ENCODE measurements at places on chromosomes 7 and 10.
A peak's percentile ranks its signal among the peaks of the same experiment; 100 is the strongest.

DNA sequence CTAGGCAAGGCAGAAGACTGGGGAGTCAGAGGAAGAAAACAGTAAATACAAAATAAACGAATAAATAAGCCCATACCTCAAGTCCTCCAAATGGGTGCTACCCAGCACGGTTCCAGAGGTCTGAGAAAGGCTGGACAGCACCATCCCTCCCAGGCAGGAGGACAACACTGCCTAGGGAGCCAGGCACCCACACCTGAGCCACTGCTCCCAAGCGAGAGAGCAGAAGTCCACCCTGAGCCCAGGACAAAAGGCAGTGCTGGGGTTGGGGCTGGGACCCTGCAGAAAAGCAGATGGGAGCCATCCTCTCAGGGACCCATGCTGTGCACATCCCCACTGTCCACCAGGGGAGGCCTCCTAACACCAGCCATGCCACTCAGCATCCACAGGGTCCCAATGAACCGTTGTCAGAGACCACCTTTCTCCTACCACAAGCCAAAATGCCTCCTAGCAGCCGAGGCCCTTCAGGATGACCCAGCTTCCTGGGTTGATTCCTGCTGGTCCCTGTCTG, 16.2 kb downstream of the GFRA1 start:
- DNase-seq, result no peak

DNA sequence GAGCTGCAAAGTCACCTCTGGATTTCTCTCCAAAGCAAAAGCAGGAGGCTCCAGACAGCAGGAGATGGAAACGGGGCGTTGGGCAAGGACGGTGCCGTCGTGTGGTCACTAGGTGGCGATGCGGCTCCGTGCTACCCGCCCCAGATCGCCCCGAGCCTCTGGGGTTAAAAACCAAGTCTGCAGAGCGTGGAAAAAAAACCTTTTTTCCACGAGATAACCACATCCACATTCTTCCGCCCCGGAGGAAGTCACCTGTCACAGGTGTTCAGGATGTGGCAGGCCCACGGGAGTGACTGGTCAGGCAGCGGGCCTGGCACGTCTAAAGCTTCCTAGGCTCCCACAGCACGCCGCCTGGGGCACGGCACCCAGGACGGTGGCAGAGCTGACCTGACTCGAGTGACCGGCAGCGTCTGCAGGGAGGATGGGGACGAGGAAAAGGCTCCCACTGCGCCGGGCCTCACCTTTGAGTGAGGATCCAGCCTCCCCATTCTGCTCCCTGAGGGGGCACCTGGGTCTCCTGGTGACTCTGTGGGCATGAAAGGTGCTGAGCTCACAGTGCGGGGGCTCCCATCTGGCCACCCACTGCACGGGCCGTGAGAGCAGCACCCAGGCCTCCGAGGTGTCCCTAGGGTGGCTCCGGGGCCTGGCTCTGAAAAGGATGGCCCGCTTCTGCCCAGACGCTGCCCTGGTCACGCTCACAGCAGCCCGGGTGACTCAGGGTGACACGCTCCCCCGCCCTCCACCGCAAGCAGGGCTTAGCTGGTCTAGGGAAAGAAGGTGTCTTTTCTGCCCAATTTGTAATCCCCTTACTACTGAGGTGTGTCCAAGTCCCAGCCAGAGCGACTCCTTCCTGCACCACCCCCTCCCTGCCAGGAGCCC, 71.3 kb upstream of the TNRC18 start:
- DNase-seq, result peak; percentile 78

- DNase-seq, result no peak
These were observed 7.8 kb upstream of the PARP12 start for GRCh38 chr7:140070546-140070945.

DNA sequence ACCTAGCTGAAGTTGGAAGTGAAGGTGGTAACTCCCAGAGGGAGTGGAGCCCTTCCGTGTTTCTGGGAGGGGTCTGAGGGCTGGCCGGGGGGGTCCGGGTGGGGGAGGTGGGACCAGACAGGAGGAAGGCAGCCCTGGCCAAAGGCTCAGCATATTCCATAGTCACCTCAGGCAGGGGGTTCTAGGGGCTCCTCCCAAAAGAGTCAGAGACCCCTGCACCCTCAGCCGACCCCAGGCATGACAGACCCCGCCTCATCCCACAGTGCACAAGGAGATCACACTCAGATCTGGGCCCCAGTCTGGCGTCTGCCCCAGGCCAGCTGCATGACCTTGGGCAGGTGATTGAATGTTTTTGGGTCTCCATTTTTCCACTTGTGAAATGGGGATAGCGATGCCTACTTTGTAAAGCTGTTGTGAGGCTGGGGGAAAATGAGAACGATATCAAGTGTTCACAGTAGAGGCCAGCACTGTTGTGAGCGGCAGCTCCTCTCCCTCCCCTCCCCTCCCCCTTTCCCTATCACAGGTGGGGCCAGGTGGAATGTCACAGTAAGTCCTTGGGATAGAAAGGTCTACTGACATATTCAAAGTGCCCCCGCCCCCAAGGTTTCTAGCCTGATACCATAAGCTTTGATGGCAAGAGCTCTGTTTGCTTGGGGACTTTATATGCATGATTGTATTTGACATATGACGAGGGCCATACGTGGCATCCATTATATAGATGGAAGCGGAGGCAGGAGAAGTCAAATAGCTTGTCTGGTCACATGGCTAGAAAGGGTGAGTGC, 33.3 kb downstream of the DNAJB12 start:
- DNase-seq, result peak; percentile 40

- peak; percentile 65 for DNase-seq
These were observed 243.1 kb upstream of the AOAH start for GRCh38 chr7:36967387-36967786.

DNA sequence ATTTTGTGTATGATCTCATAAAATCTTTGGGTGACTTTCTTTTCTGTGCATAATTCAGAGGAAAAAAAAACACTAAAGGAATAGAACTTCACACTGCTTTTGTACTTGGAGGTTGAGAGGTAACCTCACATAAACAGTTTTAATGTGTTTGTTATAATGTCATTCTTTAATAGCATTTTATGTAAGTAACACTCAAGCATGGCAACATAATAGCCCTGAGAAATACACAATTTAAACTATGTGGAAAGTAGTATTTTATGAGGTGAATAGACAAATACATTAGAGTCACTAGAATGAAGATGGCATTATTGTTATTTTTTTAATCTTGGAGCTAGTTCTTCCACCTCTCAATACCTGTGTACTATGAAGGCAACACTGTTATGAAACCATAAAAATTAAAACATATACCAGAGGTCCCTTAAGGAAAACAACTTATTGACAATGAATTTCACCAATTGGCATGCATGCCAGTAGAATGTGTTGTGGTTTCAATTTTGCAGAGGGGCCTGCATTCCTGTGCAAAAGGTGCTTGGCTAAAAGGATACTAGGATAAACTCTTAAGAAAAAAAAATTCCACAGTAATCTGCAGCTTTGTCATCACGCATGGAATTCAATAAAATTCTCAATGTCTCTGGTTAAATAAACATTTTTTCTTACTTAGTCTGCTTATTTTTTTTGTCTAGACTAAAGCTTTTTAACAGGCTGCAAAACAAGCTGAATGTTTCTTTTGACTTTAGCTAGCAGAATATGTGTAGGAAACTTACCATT, 102.5 kb downstream of the CD36 start:
- DNase-seq, result no peak

- no peak for DNase-seq
These were observed 11.4 kb upstream of the NACAD start for GRCh38 chr7:45099891-45100760.

GRCh38 chr10:69696073-69696731, 66.2 kb downstream of the FAM241B start:
- no peak for DNase-seq

DNA sequence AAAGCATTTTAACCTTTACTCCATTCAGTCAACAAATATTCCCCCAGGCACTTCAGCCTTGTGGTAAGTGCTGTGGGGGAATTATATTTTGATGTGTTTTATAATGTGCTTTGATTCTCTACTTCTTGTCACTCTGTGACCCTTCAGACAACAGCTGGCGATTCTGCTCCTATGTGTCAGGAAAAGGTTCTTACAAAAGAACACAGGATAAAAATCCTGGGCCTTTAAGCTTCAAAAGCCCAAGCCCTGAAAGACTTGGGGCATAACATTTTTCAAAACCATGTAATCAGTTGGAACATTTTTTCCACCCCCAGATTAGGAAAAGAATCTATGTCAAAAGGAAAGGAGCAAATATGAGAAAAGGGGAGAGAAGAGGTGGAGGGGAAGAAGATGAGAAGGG, 37.8 kb upstream of the LRRC17 start:
- DNase-seq, result no peak

DNA sequence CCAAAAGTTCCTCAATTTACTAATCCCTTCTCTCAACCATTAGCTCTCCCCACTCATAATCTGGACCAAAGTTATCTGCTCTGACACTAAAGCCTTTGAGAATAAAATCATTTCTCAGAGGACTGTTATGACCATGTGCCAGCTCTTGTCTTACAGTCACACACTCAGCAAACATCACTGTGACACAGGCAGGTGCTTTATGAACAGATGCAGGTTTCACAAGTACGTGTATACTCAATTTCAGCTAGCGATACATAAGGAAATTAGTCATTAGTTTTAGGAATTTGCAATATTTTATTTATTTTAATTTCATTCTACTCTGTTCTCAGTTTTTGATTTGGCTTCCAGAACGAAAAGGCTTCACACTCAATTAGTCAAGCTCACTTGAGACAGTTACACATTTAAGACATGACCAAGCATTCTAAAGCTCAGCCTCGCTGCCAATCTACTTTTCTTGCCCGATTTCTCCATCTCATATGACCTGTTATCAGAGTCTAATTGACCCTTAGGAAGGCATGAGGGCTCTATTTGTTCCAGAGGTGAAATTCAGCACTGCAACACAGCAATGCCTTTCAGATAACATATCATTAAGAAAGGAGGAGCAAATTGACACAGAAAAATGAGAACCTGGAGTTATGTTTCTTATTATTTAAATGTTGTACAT, 76.8 kb downstream of the TFEC start:
- DNase-seq, result no peak

DNA sequence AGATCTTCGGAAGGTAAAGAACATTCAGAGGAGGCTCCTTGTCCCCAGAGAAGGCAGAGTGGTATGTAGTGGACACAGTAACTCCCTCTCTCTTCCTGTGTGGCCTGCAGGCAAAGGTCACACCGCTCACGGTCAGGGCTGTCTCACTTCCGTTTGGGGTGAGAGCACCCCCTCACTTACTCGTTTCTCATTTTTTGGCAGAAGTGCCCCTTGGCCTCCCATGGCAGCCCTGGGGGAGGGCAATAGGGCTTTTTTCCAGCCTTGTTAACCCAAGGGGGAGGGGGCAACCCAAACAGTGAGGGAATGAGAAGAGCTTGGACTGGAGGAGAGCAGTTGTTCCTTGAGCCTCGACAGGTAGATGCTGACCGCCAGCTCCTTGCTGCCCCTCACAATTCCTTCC, 31.8 kb upstream of the SRGN start:
- DNase-seq, result no peak

DNA sequence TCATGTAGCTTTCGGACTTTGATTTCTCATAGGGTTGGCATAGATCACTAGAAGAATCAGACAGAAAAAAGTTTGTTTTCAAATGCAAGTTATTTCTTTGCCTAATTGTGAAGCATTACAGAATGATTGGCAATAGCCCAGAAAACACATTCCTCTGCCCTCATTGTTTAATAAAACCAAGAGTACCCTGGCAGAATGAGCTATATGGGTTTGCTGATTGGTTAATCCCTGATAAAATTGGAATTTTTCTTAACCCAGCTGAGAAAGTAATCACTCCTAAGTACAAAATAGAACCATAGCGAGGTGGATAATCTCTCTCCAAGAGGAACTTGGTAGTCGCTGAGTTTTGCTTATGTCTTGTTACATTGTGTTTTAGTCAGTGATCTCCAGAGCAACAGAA, 30.9 kb upstream of the CREB5 start:
- no peak for DNase-seq

- no peak for DNase-seq
These were observed 900 bp downstream of the CDHR1 start for GRCh38 chr10:84195044-84195830.

- DNase-seq, result peak; percentile 72
These were observed 13.1 kb downstream of the LHFPL3 start for GRCh38 chr7:104341546-104341945.

DNA sequence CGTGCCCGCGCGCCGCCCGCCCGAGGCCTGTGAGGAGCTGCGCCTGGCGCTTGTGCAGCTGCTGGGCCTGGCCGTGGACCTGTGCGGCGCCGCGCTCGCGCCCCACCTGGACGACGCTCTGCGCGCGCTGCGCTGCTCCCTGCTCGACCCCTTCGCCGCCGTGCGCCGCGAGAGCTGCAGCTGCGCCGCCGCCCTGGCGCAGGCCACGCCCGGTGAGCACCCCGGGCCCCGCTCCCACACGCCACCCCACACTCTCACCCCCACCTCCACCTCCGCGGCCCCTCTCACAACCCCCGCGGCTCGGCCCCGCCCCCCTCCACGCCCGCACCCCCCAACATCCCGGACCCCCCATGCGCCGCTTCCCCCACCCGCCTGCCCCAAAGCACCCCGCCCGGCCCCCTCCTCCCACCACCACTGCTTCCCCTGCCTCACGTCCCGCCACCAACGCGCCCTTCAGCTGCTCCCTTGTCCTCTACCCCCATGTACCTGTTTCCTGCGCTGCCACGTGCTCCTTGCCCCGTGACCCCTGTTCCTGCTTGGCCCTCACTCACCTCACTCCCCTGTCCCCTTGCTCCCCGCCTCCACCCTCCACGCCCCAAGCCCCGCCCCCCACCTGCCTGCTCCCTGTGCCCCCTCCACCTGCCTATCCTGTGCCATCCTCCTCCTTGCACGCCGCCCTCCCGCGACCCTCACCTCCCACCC, at the start of gene PRKAR1B:
Gene PRKAR1B (minus strand): TSS at position 178 of the 702 bp plus-strand sequence. CDS start 15,776 bp downstream, outside the sequence.
- DNase-seq, result peak; percentile 30

DNA sequence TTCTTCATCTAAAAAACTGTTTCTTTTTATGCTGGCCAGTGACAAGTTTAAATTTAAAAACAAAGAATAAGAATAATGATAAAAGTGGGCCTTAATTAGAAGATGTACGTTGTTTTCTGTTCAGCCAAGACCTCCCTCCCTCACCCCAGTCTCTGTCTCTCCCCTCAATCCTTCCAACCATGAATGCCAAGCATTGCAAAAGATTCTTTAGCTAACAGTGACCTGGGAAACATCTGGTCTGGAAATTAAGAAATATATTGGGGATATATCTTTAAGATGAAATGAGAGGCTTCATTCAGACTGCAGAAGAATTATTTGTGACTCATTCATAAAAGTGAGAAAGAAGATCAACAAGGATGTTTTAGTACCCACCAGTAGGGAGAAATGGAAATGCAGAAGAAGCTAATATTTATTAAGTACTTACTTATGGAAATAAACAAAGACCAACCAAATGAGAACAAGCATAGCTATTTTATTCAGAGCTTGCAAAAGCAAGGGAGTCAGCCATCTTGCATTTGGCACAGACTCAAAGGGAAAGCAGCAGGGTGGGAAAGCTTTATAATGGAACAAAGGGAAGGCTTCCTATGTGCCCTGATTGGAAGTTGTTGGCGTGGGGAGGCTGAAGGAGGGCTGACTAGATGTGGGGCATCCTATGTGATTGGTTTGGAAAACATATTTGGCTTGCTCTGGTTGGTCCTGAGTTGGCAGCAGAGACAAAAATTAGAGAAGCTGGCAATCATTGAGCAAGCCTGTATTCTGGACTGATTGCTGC, 595.4 kb upstream of the GHITM start:
- DNase-seq, result no peak

- no peak for DNase-seq
These were observed 7.2 kb upstream of the RELN start for GRCh38 chr7:103996639-103997038.
